CD4-positive, alpha-beta T cell treated with Interleukin-4 for 1 hour (primary cell): ENCODE measurements at places on chromosomes 13 and 19.

DNA sequence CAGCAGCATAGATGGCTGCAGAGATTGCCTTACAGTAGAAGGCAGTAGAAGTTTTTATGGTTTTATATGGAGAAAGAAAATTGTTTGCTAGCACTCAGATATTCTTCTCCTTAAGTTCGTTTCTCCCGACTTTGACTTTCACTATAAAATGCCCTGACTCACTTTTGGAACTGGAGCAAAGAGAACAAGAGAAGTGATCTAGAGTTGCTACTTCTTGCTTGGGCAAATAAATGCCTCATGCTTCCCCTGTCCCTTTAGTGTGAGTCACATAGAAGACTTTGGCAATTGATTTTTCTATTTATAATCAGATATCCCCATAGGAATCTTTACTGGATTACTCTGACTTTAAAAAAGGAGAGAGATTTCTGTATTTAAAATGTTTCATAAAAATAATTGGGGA is 46.9 kb downstream of the ITGBL1 start:
- no peak for DNase-seq

DNA sequence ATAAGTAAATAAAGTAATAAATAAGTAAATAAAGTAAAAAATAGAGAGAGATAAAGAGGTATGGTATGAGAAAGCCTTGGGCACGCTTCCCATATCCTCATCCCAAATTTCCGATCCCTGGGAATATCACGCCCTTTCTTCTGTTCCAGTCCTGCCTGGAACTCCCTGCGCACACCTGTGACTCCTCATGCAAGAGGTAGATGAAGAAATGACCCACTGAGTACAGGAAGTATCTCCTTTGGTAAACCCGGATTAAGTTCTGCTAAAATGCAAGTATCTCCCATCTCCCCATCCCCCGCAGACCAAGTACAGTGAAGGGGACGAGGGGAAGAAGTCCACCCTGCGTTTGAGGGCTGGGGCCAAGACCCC is 399 bp upstream of the ZNF136 start:
- no peak for DNase-seq

GRCh38 chr19:35913589-35913988 is 5.5 kb upstream of the TYROBP start:
- no peak for DNase-seq

- peak; percentile 5 for DNase-seq
Measured at GRCh38 chr13:28574617-28575142, 79.8 kb upstream of the FLT1 start.

DNA sequence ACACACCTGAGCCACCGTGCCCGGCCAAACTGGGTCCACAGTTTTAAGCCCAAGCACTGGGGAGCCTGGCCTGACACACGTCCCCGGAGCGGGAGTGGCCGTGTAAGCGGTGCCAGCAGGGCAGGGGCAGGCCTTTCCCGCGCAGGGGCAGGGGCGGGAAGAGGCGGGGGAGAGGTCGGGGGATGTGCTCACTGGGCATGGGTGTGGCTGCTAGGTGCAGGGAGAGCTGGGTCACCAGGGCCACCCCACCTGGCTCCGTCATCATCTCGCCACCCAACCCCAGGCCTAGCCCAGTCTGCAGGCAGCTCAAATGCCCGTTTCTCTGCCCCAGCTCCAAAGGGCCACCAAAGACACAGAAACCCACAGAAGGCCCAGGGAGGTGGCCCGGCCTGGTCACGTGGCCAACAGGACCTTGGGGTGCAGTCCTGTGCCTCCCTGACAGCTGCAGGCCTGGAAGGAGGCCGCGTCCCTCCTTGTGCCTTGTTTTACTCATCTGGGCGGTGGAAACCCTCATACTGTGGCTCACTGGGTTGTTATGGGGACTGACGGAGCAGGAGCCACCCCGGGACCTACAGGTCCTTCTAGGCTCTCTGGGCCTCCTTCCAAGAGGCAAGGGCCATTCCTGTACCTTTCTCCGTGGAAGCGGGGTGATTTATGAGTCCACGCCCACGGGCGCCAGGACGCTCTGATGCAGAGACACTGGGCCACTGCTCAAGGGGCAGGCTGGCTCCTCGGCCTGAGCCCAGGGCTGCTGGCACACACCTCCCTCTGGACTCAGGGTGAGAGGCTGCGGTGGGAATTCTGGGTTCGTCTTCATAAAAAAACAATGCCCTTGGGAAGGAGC is 27.7 kb downstream of the MAP2K2 start:
- DNase-seq, result no peak

DNA sequence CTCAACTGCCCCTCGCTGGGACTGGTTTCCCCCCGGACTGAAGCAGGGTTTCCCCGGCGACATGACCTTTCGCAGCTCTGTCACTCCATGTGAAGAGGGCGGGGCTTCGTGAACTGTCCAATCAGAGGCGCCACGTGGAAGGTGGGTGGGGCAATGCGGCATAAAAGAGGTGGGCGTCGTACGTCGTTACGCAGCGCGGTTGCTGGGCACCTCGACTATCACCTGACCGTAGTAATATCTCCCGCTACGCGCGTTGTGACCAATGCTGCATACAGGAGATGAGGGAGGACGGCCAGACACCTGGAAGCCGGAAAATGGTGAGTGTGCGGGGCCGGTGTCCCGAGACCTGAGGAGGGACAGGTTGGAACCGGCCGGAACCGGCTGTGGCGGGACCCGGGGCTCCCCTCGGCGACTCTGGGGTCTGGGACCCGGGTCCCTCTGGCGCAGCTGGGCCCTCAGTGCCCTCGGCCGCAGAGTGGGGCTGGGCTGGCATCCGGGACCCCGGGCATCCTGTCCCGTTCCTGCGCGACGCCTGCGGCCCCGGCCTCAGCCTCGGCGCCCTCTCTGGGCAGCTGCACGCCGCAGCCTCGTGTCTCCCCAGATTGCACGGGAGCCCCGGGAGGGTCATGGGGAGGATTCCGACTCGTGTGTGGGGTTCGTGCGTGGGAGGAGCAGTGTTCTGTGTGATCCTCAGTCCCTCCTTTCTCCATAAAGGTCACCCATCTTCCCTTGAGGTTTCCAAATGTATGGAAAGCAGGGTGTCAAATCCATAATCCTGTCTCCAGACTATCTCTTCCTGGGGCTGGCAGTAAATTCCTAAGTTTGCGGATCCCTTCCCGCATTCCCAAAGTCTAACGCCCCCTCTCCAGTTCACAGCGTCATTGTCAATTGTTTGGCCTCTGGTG is 32.2 kb downstream of the ZNF136 start:
- peak; percentile 72 for DNase-seq

DNA sequence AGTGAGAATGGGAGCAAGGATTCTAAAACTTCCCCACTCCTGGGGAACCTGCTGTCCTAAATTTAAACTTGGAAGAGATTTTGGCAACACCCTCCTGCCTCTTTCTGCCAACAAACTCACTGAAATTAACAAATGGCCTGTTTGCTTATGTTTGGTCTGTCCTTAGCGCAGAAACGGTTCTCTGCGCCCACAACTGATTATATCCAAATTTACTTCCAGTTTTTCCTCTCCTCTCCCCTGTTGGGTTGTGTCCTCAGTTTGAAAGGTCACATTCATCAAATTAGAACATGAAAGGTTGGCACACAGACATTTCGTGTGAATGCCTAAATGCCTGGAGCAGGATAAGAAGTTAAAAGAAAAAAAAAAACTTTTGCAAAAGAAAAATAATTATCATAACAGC is 56.4 kb upstream of the MRI1 start:
- DNase-seq, result no peak

- no peak for DNase-seq
Measured at GRCh38 chr19:11856596-11857250, 8.2 kb downstream of the ZNF439 start.
